ENCODE measurements at places on chromosomes 4 and X.

DNA sequence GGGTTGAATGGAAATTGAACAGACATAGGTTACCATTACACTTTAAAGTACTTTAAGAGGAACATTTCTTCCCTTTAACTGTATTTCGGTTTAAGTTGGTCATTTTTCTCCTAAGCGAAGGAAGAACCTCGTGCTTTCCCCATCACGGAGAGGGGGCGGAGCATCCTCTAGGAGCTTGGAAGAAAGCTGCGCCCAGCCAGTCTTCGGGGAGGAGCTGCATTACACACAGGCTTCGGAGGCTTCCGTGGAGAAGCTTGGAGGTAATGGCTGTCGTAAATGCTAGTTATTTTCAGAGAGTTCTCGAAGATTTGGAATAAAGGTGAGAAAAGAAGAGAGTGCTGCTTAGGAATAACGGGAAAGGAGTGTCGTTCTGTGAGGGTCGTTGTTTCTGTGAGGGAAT lies at the start of gene PWWP3B:
TSS of gene PWWP3B (plus strand) at position 199 of the 400 bp plus-strand sequence. CDS start 37,128 bp downstream, outside the sequence.
- peak; percentile 66 for DNase-seq

DNA sequence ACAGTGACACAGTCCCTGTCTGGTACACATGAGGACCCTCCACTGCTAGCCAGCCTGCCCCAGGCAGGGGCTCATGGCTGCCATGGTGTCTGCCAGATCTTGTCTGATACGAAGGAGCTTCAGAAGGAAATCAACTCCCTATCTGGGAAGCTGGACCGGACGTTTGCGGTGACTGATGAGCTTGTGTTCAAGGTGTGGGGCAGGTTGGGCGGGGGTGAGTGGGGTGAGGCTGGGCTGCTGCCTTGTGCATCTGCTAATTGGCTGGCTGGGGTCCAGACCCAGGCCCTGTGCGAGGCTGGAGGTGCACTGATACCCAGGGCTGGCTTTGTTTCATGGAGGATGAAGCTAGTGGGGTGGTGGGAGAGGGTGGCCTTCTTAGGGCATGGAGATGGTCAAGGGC lies 13.8 kb downstream of the CCDC22 start:
- DNase-seq = no peak

- peak; percentile 55 for DNase-seq
Measured at GRCh38 chr4:183571350-183571941, 66.6 kb downstream of the ING2 start.

GRCh38 chr4:67158666-67159065 lies 386.6 kb downstream of the CENPC start:
- DNase-seq = no peak

- no peak for DNase-seq
Measured at GRCh38 chrX:78801522-78801921, 54.0 kb downstream of the LPAR4 start.

- DNase-seq = peak; percentile 61
Measured at GRCh38 chr4:17577665-17578481, 875 bp downstream of the LAP3 start.

- no peak for DNase-seq
Measured at GRCh38 chrX:38061335-38061734, 55.0 kb downstream of the SYTL5 start.

DNA sequence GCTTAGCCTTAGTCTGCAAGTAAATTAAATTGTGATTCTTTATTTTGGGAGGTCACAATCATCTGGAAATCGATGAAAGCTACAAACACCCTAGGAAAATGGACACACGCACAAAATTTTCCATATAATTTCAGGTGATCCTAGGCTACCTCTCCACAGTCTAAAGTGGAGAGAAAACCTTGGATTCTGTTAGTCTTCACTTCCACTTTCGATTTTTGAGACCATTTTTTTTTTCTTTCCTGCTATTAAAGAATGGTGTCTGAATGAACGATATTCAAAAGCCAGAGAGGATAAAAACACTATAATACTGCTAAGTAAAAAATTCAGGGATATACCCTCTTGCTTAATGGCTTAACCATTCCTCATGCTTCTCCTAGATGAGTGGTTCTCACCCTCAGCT lies 1.7 kb downstream of the FBXL5 start:
- no peak for DNase-seq

- DNase-seq = no peak
Measured at GRCh38 chrX:36583674-36584073, 424.5 kb upstream of the FAM47C start.

GRCh38 chrX:10519761-10520160 lies 100.6 kb downstream of the MID1 start:
- no peak for DNase-seq

DNA sequence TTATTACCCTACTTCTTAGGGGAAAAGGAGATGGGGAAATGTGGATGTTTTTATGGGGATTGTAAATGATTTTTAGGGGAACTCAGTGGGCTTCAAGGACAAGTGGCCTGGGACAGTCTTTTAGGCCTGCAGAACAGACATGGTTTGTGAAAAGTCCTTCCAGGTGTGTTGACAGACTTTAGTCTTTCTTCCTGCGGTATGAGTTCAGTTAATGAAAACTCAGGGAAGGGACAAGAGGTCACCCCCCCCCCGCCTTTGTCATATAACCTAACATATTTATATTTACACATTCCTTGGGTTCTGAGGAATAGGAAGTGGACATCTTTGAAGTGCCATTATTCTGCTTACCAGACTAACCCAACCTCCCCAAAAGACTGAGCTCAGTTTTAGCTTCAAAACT lies 31.8 kb downstream of the METAP1 start:
- DNase-seq = no peak

- DNase-seq = no peak
Measured at GRCh38 chrX:46618947-46619346, 45.4 kb downstream of the CHST7 start.

DNA sequence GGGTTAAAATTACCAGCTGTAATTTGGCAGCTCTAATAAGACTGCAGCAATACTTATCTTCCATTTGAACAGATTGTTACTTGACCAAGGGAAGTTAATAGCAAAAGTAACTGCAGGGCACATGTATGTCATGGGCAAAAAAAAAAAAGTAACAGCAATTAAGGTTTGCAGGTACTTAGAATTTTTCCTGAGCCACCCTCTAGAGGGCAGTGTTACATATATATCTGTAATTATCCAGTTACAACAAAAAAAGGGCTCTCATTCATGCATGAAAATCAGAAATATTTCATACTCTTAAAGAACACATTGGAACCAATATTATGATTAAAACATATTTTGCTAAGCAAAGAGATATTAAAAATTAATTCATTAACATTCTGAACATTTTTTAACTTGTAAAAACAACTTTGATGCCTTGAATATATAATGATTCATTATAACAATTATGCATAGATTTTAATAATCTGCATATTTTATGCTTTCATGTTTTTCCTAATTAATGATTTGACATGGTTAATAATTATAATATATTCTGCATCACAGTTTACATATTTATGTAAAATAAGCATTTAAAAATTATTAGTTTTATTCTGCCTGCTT lies 25.1 kb downstream of the XIAP start:
- DNase-seq = no peak

DNA sequence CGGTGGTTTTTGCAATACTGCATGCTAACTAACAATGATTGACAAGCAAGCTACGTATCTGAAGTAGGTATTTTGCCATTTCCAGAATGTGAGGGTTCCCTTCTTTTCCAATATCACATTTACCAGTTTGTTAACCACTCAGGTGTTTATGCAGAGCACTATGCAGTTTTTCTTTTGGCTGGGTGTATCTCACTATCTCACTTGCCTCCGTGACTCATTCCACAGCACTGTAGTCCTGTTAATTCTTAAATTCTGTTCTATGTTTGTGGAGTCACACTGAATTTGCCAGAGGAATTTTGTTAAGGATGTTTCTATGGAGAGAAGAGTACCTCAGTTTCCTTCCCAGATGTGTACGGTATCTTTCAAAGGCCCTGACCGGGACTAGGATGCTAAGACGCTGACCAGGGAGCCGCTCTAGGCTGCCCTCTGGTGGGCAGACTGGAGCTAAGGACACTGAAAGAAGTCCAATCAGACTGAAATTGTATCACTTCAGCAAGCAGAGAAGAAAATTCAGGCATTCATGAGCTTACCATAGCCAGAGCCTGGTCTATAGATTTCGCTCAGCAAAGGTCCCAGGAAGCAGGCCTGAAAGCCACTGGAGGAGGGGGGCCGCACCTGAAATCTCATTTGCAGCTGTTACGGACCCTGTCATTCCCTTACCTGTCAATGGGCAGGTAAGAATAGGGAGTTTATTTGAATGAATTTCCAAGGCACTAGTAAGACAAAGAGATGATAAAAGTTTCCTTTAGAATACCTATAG lies 388.4 kb upstream of the SPOCK3 start:
- peak; percentile 88 for DNase-seq

- no peak for DNase-seq
Measured at GRCh38 chr4:121096629-121097028, 24.3 kb upstream of the NDNF start.

DNA sequence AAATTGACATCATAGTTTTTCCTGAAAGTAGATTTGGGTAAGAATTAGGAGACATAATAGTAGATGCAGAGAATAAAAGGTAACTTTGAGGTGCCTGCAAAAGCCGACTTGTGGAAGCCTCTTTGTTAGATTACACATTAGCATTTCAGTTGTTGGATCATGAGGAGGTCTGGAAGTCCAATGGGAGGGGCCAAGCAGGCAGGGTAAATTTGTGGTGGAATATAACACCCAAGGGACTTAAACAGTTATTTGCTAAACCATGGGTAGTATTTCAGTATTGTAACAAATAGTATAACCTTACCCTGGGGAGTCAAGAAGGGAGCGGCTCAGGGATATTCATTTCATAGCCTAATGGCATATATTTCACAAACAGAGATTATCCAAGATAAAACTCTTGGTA lies 810.7 kb upstream of the AMOT start:
- DNase-seq = no peak

- no peak for DNase-seq
Measured at GRCh38 chr4:159451006-159451405, 348.1 kb downstream of the RAPGEF2 start.

DNA sequence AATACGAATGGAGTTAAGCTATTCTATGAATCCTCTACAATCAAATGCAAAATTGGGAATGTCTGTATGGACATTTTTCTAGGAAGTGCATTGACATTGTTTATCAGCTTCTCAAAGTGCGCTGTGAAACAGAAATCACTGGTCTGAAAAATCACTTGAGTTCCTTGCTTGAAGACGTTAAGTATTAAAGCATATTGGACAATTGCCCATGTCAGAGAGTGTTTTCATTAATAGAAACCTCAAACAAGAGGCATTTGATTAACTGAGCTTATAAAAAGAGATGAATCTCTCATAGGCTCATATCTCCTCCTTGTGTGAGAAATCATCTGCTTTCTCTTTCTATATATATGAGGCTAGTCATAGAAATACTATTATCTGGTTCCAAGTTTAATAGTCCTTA lies 692.1 kb upstream of the POU3F4 start:
- no peak for DNase-seq

DNA sequence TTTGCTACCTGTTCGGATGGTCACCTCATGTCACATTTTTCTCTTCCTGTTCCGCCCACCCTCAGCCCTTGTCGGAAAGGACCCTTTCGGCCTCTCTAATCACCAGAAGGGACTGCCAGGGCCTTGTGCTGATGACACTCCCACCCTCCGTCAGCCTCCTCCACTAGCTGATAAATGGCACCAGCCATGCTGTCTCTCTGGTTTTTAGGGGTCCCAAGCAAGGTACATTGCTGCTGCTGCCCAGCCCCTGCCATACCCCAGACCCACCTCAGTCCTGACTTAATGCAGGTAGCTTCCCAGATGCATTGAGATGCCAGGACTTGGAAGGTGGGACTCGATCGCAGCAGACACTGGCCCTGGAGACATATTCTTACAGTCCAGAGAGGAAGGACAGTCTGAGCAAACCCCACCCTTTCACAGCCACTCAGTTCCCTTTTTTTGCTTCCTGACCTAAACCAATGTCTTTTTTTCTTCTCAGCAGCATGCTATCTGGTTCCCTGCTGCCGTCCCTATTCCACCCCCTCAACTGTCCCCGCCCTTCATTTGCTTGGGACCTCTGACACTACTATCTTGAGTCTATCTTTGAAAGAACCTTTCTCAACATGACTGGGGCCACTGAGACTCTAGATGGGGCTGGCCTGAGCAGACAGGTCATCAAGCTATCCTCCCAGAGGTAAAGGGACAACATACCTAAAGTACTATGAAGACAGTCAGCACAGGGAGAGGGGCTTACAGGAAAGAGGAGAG lies at the start of gene BTK:
TSS of gene BTK (minus strand) at position 397 of the 747 bp plus-strand sequence. CDS start 10,907 bp downstream, outside the sequence.
- no peak for DNase-seq

- no peak for DNase-seq
Measured at GRCh38 chrX:2423282-2423681, 77.5 kb downstream of the DHRSX start.

DNA sequence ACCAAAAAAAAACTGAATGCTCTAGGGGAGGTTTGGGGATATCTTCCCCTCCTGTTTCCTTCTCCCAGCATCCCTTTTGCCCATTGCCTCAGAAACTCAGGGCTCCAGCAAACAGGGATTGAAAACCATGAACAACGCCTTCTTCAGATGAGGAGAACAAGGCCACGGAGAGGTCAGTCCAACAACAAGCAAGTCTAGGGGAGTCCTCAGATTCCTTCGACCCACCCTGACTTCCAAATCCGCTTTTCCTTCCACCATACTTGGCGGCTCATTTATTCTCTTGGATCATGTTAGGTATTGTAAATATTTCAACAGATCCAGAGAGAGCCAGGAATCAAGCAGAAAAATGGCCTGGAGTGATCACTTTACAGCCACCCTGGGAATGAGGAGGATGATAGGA lies 21.9 kb downstream of the REELD1 start:
- DNase-seq = no peak
